Breast epithelium (tissue), 4 donors: ENCODE measurements at places on chromosomes 1 and 21. TPM values are rescaled to one million over a fixed set of nuclear protein-coding genes. Genes with fewer than 3 reads are reported as not detected.

CELA2B gene
- total RNA-seq = not detected

XKR8 gene
- total RNA-seq = 4.2 TPM

MCOLN3 gene
- 13.6 TPM for total RNA-seq

RGS13 gene
- total RNA-seq = 0.29 TPM

- H3K4me3 ChIP-seq = no peak overlapping the region
- H3K27ac ChIP-seq = no peak overlapping the region
- no peaks in the 10 kb centered on the region for H3K27me3 ChIP-seq
- no peak for DNase-seq
Measured at GRCh38 chr1:89932598-89933364, 62.1 kb upstream of the ZNF326 start.

DNA sequence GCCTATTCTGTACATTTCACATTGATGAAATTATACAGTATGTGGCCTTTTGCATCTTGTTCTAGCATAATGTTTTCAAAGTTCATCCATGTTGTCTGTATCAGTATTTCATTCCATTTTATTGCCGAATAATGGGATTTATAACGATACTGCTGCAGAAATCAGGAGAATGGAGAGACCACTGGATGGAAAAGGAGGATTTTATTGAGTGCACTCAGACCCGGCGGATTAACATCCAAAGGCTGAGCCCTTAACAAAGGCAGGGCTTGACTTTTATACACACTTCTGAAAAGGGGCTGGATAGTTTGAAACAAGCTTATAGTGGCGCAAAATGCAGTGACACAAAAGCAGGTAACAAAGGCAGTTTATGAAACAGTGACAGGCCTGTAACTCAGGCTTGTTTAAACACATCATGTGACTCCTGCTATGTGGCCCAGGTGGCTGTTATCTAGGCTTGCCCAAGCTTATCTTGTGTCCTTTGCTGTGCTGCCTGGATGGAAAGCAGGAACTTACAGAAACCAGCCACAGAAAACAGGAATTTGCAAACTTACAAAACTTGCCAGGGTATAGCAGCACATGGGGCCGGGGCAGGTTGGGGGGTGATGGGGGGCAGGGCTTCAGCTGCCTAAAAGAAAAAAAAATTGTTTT, 32.8 kb upstream of the KCNJ15 start:
- no peaks in the 10 kb centered on the region for H3K36me3 ChIP-seq
- H3K27me3 ChIP-seq = no peaks in the 10 kb centered on the region
- H3K4me1 ChIP-seq = no peaks in the 10 kb centered on the region
- no peak for DNase-seq

DNA sequence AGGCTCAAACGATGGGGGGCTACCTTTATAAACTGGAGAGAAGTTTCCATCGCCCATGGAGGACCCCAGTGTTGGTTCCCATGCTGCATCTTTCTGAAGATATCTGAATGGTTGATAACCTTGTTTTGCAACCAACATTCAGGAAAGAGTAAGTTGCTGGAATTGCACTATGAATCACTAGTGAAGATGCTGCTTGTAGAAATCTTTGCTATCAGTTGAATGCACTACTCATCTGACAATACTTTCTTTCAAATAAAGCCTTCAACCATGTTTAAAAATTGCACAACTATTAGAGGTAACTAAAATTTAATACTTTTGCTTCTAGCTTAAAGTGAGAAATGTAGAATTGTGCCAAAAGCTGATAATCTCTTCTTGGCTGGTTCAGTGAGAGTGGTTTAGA, 86.8 kb upstream of the HIVEP3 start:
- no peaks in the 10 kb centered on the region for H3K27me3 ChIP-seq
- DNase-seq = no peak
- H3K27ac ChIP-seq = no peak overlapping the region
- no peak overlapping the region for H3K4me3 ChIP-seq

- H3K4me1 ChIP-seq = no peaks in the 10 kb centered on the region
- no peak overlapping the region for H3K27ac ChIP-seq
- no peaks in the 10 kb centered on the region for H3K36me3 ChIP-seq
- DNase-seq = no peak
- no peak overlapping the region for H3K4me3 ChIP-seq
Measured at GRCh38 chr1:25501235-25502058, 42.0 kb upstream of the LDLRAP1 start.

DNA sequence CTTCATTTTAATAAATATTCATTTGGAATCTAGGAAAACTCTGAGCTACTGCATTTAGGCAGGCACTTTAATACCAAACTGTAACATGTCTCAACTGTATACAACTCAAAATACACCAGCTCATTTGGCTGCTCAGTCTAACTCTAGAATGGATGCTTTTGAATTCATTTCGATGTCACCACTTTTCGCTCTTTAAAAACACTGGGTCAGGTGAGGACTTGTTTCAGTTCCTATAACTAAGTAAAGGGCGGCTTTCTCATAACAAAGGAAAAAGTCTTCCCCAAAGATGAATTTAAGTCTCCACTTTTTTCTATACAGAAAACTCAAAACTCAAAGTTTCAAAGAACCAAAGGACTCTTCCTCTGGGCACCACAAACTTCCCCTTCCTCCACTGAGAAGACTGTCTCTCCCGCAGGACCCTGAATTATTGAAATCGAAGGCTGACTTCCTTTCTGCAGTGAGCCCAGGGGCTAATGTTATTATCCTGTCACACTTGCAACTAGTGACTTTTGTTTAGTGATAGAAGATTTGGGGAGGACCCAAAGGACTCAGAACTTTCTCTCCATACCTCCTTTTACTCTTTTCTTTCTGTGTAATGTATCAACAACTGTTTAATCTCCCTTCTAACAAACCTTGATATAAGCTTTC, 9.7 kb upstream of the DHX9 start:
- no peak for DNase-seq
- no peak overlapping the region for H3K4me3 ChIP-seq
- H3K4me1 ChIP-seq = no peaks in the 10 kb centered on the region
- H3K27ac ChIP-seq = no peak overlapping the region
- no peaks in the 10 kb centered on the region for H3K36me3 ChIP-seq
- H3K27me3 ChIP-seq = no peaks in the 10 kb centered on the region

- DNase-seq = no peak
- H3K4me1 ChIP-seq = peaks cover 2% of the 10 kb centered on the region
- H3K27ac ChIP-seq = peak overlapping the region; percentile 22
- H3K36me3 ChIP-seq = no peaks in the 10 kb centered on the region
Measured at GRCh38 chr1:180954005-180954800, 41.5 kb downstream of the KIAA1614 start.

DNA sequence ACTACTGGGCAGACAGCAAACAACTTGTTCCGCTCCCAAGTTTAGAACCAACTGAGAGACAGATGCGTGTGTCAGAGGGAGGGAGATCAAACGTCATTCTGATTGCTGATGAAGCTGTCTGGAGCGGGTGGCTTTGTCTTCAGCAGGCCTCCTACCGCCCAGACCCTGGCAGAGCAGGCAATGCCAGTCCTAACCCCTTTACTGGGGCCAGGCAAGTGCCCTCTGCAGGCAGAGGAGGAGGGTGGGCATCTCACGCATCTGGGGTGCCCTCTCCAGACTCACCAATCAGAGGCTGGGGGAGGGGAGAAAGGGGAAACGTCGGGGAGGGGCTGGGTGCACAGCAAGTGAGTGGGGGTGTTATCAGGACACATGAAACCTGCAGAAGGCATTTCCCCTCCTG, 126.6 kb downstream of the ACTL8 start:
- H3K4me3 ChIP-seq = no peak overlapping the region
- no peaks in the 10 kb centered on the region for H3K4me1 ChIP-seq
- no peaks in the 10 kb centered on the region for H3K36me3 ChIP-seq
- H3K27me3 ChIP-seq = no peaks in the 10 kb centered on the region
- DNase-seq = no peak

DNA sequence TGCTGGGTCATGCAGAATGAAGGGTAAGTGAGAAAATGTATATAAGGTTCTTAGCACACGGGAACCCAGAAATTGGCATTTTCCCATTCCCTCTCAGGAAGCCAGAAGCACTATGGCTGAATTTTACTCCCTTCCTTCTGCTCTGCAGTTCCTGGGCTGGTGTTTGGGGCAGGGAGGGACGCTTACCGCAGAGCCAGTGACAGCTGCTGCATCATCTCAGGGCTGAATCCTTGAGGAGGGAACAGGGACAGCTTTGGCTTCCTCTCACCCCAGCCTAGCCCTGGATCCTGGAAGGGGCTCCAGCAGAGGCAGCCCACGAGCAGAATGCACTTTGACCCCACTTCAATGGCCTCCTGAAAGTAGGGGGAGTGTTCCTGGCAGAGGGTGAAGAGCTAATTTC, 12.0 kb downstream of the PLA2G2D start:
- H3K36me3 ChIP-seq = no peaks in the 10 kb centered on the region
- H3K4me3 ChIP-seq = no peak overlapping the region
- H3K4me1 ChIP-seq = no peaks in the 10 kb centered on the region
- DNase-seq = no peak
- no peak overlapping the region for H3K27ac ChIP-seq
- no peaks in the 10 kb centered on the region for H3K27me3 ChIP-seq
